ENCODE measurements at places on chromosomes 5 and 9. TPM values are rescaled to one million over a fixed set of nuclear protein-coding genes. Genes with fewer than 3 reads are reported as not detected.

The SIT1 gene
- polyA plus RNA-seq, result 1.9 TPM

GRCh38 chr5:121628783-121629182 lies 222.9 kb upstream of the FTMT start:
- peak; percentile 12 for DNase-seq

DNA sequence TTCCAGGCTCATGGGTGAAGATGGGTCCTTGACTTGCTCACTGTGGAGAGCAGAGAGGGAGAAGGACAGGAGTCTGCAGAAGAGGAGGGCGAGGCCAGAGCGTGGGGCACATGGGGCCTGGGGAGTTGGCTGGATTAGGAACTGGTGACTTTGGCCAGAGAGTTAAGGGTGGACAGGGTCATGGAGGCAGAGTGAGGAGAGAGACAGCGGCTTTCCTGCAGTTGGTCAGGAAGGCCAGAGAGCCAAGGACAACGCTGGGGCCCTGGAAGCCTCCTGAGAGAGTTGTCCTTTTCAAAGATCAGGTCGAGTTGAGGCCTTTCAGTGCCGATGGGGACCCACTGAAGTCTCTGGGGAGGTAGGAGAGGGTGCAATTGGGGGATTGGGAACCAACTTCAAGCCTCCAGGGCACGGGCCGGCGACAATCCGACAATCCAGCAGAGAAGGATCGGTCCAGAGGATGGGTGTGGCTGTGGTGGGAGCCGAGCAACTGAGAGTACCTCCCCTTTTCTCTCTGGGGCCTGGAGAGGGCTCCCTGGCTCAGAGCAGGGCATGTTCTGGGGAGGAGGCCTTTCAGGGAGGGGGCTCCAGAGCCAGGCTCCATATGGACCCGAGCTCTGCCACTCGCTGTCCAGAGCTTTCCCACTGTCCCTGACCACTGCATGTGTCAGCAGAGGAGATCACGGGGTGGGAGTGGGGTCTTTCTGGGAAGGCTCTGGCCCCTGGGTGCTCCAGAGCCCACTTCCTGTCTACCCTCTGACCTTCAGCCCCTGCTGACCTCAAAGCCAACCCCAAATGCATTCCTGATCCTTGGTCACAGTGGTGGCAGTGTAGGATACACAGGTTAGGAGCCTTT lies 7.5 kb upstream of the PHYHD1 start:
- no peak for DNase-seq

- no peak for DNase-seq
Measured at GRCh38 chr5:156532921-156533320, 206.0 kb downstream of the SGCD start.

DNA sequence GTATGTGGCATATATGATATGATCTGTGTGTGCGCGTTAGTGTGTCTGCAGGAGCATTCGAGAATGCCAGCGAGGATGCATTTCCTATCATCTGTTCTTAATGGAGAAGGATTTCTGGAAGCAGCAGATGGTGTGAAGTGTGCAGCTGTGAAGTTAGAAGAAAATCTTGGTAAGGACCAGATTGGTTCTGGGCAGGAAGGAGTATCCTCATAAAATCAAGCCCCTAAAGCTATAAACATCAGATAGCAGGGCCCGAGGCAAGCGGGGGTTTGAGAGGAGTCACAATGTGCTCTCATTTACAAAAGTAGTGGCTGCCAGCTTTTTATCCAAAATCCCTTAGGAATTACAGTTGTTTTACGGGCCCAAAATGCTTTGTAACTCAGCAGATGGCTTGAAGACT lies 40.0 kb downstream of the DAPK1 start:
- no peak for DNase-seq

- DNase-seq, result peak; percentile 73
Measured at GRCh38 chr5:56259002-56259511, 25.9 kb upstream of the ANKRD55 start.

The PCA3 gene
- polyA plus RNA-seq, result 0.08 TPM

The PCDHGB1 gene
- 0.17 TPM for polyA plus RNA-seq

GRCh38 chr9:129675620-129676019 lies 10.2 kb downstream of the PRRX2 start:
- DNase-seq, result no peak

DNA sequence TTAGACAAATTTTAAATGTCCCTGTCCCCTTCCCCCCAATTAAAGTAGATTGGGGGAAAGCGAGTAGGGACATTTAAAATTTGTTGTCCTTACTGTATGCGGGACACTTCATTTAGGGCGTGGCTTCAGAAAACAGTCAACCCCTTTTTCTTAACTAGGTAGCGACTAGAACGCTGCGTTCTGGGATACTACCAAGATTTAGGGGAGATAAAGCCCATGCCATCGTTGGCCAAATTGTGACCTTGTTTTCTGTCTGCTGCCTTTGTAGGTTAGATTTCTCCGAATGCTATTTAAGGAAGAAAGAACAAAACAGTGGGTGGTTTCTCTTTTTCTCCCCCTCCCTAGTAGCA lies 1.2 kb downstream of the CKS2 start:
- peak; percentile 38 for DNase-seq

- DNase-seq, result no peak
Measured at GRCh38 chr5:14415024-14415697, 166.4 kb upstream of the OTULINL start.

The SH3PXD2B gene
- polyA plus RNA-seq, result 8.0 TPM

The PDLIM4 gene
- polyA plus RNA-seq, result 8.3 TPM

The PCDHGB7 gene
- 4.7 TPM for polyA plus RNA-seq

DNA sequence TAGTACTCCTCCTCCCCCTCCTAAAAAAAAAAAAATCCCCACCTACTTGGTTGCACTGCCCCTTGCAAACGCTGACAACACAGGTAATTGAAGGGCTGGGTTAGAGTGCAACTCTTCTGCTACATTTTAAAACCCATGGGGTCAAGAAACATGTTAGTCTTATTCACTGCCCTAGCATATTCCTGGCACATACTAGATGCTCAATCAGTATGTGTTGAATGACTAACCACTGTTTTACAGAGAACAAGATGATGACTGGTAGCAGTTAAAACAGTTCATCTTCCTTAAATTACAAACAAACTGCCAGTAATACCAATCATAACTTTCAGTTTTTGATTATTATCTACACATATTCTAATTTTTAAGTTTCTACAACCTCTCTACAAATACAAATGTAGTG lies 124.4 kb downstream of the NFIB start:
- no peak for DNase-seq

The PIP5KL1 gene
- polyA plus RNA-seq, result 4.9 TPM

DNA sequence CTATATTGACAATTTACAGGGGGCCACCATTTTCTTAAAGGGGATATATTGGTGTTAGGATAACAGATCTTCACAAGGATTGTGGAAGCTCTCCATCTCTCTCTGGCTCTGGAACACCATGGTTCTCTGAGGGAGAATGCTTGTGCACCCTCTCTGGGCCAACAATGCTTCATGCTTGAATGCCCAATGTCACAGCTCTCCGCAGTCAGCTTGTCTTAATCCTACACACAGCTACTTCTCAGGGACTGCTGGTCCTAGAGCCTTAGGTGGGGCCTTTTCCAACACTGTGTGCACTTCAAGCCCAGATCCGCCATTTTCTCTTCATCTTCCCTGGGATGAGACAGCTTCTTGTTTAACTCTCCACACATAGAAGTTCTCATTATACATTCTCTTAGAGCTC lies 6.9 kb upstream of the PDLIM4 start:
- peak; percentile 1 for DNase-seq

- no peak for DNase-seq
Measured at GRCh38 chr9:30507166-30507565, 1877.3 kb upstream of the ACO1 start.

DNA sequence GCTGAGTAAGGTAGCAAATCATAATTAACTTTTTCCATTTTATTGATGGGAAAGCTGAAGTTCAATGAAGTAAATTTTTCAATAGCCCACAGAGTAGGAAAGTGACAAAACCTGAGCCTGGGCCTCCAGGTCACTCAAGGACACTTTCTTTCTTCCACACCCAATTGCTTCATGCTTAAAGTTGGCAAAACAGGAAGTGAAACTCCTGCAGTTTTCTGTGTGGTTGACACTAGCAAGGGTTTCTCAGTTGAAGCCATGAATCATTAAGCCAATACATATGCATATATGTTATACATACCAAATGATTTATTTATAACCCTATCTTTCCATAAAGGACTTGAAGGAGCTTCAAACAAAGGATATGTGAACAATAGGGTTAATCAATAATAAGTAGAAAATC lies 13.9 kb downstream of the TLR4 start:
- no peak for DNase-seq

DNA sequence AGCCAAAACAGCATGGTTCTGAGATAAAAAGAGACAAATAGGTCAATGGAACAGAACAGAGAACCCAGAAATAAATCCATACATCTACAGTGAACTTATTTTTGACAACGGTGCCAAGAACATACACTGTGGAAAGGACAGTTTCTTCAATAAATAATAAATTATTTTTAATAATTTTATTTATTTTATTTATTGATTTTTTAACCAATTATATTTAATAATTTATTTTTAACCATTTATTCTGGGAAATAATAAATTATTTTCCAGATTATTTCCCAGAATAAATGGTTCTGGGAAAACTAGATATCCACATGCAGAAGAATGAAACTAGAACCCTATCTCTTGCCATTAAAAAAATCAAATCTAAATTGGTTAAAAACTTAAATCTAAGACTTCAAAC lies 1143.8 kb upstream of the DMAC1 start:
- no peak for DNase-seq

DNA sequence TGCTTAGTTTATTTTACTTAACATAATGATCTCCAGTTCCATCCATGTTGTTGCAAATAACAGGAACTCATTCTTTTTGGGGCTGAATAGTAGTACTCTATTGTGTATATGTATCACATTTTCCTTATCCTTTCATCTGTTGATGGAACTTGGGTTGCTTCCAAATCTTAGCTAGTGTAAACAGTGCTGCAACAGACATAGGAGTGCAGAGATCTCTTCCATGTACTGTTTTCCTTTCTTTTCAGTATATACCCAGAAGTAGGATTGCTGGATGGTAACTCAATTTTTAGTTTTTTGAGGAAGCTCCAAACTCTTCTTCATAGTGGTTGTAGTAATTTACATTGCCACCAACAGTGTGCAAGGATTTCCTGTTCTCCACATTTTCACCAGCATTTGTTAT lies 138.8 kb upstream of the POC5 start:
- DNase-seq, result no peak

DNA sequence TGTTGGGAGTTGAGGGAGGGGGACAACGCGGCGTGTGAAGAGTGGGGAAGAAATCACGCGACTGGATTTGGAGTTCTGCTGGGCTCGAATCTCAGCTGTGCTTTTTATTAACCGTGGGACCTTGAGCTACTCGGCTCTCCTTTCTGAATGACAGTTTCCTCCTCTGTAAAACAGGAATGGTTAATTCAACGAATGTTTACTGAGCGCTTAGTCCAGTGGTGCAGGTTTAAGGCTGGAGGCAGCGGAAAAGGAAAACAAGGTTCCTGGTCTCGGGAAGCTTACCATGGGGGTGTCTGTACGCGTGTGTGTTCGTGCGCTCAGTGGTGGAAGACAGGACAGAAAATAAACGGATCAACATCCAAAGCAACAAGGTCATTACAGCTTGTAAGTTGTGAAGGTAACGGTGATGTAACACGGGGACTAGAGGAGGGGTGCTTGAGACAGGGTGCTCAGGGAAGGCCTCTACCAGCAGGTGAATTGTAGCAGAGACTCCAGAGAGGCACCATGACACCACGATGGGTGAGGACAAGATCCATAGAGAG lies 277 bp downstream of the EIF4E1B start:
- no peak for DNase-seq

DNA sequence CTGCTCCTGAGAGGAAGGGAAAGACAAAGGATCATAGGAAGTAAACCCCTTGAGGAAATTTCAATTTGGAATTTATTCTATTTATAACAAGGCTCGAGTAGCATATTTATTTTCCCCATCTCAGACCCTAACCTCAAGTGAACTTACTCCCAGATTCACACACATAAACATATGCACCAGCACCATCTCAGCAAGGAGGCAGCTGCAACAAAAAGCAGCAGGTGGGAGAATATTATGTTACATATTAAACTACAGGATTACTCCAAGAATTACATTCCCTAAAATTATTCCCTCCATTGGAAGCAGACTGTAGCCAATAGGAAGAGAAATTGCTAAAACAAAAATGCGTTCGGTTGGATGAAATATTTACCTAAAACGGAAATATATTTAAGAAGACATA lies 108.4 kb upstream of the PRSS3 start:
- no peak for DNase-seq

The CD274 gene
- 4.1 TPM for polyA plus RNA-seq

GRCh38 chr9:36461323-36461722 lies 61.3 kb upstream of the RNF38 start:
- DNase-seq, result no peak

The ARL14EPL gene
- 0.10 TPM for polyA plus RNA-seq

The SNCAIP gene
- 3.0 TPM for polyA plus RNA-seq

- no peak for DNase-seq
Measured at GRCh38 chr5:2505217-2505616, 246.3 kb downstream of the IRX2 start.

The SLC4A9 gene
- polyA plus RNA-seq, result 0.06 TPM

DNA sequence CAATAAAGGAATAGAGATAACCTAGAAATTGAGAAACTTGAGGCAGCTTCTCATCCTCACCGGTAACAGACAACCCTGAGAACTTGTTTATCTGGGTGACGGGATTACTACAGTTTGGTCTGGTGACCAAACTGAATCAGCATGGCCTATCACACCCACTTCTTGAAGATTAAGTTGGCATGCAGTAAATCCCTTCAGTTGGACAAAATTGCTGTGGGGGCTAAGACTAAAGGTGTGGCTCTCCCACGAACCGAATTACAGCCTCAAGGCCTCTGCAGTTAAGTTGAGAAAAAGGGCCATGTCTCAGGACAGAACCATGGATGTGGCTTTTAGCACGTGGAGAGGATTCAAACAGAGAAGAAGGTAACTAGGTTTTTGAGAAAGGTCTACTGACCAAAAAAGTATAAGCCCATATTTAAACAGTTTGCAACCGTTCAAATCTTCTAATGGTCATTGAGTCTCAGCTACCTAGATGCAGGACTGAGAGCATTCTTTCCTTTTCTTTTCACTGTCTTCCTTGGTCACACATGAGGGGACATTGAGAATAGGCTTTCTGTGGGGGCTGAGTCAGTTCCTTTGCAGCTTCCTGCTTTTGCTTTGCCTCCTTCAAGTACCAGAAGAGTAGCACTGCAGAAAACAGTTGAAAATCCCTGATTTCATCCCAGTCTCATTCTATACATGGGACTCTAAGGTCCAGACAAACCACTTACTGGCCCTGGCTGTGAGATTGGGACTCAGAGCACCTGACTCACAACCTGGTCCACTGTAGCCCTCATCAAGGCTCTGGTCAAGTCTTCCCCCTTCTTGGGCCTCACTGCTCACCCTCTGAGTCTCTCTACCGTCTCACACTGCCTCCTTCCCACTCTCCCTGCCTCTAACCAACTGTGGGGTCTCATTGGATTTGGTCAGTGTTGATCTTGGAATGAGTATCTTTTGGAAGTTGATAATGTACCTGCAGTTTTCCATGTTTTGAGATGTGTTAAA lies 30.9 kb downstream of the PDE6A start:
- DNase-seq, result no peak

- DNase-seq, result no peak
Measured at GRCh38 chr5:132761321-132762240, 14.4 kb downstream of the CCNI2 start.

GRCh38 chr5:156498226-156498980 lies 171.4 kb downstream of the SGCD start:
- peak; percentile 83 for DNase-seq

Measured in lung (tissue), 17 donors.